ENCODE measurements at places on chromosomes 5 and 9. TPM values are rescaled to one million over a fixed set of nuclear protein-coding genes. Genes with fewer than 3 reads are reported as not detected.

ZBED3 gene
- total RNA-seq, result 1.0 TPM

CCDC152 gene
- total RNA-seq, result 1.5 TPM

PCDHA7 gene
- 0.26 TPM for total RNA-seq

AFAP1L1 gene
- 9.5 TPM for total RNA-seq

DNA sequence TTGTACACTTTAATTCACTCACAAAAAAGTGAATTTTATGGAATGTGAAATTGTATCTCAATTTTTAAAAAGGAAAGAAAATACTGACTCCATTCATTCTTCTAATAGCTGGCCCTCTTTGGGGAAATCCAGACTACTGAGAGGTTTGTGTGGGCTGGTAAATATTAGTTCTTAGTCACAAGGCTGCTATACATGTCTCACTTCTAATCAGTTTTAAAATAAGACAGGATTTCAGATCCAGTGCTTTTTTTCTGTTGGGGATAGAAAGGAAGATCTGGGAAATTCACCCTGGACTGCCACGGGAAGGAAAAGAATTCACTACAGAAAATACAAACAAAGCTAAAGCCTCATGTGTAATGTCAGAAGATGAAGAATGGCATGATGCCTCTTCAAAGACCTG, 32.7 kb upstream of the ADAMTSL1 start:
- DNase-seq, result no peak

DNA sequence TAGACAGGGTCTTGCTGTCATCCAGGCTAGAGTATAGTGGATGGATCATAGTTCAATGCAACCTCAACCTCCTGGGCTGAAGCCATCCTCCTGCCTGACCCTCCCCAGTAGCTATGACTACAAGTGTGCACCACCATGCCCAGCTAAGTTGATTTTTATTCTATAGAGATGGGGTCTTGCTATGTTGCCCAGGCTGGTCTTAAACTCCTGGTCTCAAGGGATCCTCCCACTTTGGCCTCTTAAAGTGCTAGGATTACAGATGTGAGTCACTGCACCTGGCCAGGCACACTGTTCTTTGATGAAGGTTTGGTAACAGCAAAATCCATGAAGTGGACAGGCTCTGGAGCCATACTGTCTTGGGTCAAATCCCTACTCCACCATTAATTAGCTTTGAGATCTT, 6.5 kb upstream of the GFRA3 start:
- DNase-seq, result no peak

GRCh38 chr9:137789295-137789895, 88.2 kb upstream of the CACNA1B start:
- DNase-seq, result no peak

GRCh38 chr5:138960145-138960692, 85.1 kb upstream of the LRRTM2 start:
- DNase-seq, result no peak

GRCh38 chr9:12813960-12814876, 39.4 kb downstream of the LURAP1L start:
- peak; percentile 100 for DNase-seq

- DNase-seq, result no peak
Measured at GRCh38 chr5:83441747-83442146, 29.8 kb upstream of the VCAN start.

- peak; percentile 62 for DNase-seq
Measured at GRCh38 chr9:120655005-120655622, 59.2 kb downstream of the MEGF9 start.
